HS-5 (cell line): ENCODE measurements at places on chromosomes 5 and 9.
A peak's percentile ranks its signal among the peaks of the same experiment; 100 is the strongest.

- DNase-seq, result no peak
Observed at GRCh38 chr9:14198841-14199455, 115.0 kb downstream of the NFIB start.

- no peak for DNase-seq
Observed at GRCh38 chr9:38370176-38370575, 22.3 kb upstream of the ALDH1B1 start.

- DNase-seq, result no peak
Observed at GRCh38 chr5:52786949-52787599, 642 bp upstream of the ITGA1 start.

DNA sequence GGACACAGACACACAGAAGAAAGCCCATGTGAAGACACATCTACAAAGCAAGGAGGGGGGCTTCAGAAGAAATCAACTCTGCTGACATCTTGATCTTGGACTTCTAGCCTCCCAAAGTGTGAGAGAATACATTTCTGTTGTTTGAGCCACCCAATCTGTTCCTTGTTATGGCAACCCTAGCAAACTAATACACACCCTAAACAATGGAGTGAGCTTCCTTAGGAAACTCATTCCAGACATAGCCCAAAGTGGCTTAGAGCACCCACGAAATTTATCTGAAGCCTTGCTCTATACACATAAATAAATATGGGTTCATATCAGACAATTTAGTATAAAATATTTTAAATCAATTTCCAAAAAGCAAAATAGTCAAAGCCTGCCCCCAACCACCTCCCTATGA, 7.6 kb upstream of the TBC1D2 start:
- DNase-seq, result no peak

GRCh38 chr5:55904152-55904551, 53.0 kb downstream of the IL31RA start:
- no peak for DNase-seq

DNA sequence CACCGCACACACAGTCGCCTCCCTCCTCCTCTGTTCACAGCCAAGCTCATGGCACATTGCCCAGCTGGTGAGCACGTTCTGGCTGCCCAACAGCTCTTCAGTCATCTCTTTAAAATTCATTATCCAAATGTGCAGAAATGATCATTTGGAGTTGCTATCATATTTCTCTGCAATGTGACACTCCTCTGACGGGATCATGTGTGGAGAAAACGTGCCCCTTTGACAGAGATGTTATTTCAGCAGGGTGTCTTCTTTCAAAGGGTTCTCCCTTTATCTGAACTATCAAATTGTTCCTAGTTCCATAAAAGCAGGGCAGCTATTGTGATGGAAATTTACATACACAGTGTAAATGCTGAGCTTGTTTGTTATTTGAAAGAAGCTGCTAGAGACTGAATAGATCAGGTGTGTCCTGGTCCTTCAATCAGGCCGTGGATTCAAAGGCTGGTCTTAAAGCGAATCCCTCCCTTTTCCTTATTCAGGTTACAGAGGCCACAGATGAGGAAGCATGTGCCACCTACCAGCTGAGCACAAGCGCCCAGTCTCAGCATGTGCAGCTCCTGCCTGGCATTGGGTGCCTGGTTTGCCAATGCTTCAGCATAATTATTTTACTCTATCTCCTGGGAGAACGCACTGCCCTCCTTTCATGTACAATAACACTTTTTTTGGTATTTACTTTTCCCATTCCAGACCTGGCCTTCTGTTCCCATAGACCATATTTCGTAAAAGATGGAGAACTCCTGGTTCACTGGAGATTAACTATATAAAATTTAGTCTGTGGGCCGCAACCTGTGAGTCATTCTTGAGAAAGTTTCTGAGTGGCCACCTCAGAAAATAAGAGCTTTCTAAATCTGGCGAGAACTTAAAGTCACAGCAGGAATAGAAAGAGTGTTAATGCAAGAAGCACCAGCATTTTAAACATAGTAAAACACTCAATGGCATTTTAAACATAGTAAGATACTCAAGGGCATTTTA, 433.7 kb downstream of the ENC1 start:
- peak; percentile 69 for DNase-seq

DNA sequence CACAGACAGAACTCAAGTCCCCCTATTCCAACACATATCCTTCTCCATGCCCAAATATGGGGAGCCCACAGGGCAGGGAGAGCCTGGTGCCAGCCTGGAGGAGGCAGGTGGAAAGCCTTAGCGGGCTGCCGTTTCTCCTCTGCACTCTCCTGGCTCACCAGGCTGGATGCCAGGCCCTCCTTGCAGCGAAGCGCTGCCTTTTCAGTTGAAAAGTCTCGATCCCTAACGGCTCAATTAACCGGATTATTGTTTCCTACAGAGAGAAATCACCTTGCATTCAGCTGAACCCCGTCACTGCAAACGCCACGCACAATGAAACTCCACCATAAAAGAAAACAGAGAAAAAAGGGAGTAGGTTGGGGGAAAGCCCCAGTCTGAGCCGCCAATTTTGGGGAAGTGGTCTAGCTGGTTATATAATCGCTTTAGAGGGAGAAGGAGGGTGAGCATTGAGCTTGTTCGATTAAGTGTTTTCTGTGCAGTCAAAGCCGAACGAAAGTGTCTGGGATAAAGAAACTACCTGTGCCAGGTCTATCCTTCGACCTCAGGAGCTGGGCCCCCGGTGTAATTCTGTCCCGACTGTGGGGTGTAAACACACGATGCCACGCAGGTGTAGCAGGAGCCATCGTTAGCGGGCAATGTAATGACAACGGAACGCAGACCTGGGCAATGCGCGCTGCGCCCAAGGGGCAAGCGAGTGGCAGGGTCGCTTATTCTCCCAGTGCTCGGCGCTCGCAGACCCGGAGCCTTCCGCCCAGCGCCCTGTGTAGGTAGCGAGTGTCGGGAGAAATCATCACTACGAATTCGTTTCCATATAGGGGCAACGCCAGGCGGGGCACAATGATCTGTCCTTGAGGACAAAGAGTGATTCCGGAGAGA, 3.8 kb downstream of the BARHL1 start:
- no peak for DNase-seq

DNA sequence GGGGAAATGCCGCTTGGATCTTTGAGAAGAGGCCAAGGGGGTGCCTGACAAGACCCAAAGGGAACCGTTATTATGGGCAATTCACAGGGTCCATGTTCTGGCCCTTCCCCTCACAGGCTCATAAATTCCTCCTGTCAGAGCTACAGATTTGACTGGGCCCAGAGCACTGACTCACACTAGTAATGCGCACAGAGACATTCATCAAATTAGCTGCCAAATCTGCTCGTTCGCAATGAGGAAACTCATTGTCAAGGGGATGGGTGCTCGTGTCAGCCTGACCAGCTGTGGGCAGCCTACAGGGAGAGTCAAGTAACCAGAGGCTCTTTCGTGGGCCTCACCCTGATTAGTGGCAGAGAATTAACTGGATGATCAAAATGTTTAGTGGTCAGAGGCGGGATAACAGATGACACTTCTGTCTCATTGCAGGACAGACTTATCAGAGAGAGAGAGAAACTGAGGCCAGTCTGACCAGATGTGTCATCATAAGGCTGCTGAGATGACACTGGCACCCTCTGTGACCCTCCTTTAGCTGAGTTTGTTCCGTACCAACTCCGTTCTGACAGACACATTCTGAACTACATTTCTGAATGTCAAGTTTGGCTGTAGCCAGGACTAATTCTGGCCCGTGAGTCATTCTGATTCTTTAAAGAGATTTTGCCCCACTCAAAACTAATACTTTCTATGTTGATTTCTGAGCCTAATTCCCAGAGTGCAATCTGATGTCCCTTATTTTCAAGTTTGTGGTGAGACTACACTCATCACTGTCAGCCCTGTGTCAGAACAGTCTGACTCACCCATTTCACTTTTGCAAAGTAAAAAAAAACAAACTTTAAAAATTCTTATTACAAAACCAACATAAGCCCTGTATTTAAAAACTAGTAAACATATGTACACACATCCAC, 377.1 kb downstream of the ACTL7B start:
- DNase-seq, result peak; percentile 85

- peak; percentile 73 for DNase-seq
Observed at GRCh38 chr5:167634432-167634831, 657.0 kb upstream of the WWC1 start.

- no peak for DNase-seq
Observed at GRCh38 chr9:85897848-85898247, 43.1 kb upstream of the NAA35 start.

DNA sequence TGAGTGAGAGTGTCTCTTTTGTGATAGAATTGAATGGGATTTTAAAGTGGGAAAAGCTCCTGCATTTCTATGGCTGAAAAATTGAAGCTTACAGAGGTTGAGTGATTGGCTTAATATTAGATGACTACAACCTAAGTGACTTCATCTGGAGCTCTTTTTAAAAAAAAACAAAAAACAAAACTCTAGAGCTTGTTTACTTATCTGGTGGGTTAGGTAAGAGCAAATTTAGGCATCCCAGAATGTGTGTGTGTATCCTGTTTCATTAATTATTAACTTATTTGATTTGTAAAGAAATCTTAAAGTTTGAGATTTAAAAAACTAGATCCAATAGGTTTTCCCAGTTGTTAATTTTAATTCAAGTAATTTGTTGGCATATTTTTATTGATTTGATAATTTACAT, 60.1 kb downstream of the SCAMP1 start:
- DNase-seq, result no peak

GRCh38 chr5:16550316-16550952, 66.4 kb downstream of the RETREG1 start:
- no peak for DNase-seq

DNA sequence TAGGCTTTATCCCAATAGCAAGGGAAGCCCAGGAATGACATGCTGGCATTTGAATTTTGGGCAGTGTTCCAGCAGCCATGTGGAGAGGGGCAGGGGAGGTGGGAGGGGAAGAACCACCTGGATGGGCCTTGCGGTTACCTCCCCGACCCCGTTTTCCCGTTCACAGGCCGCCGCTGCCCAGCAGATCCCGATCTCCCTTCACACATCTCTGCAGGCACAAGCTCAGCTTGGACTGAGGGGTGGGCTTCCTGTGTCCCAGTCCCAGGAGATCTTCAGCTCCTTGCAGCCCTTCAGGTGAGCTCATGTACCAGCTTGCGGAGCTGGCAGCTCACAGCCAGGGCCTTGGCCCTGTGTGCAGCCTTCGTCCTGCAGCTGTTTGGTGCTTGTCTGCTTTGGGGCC, 15.7 kb upstream of the POMT1 start:
- no peak for DNase-seq

DNA sequence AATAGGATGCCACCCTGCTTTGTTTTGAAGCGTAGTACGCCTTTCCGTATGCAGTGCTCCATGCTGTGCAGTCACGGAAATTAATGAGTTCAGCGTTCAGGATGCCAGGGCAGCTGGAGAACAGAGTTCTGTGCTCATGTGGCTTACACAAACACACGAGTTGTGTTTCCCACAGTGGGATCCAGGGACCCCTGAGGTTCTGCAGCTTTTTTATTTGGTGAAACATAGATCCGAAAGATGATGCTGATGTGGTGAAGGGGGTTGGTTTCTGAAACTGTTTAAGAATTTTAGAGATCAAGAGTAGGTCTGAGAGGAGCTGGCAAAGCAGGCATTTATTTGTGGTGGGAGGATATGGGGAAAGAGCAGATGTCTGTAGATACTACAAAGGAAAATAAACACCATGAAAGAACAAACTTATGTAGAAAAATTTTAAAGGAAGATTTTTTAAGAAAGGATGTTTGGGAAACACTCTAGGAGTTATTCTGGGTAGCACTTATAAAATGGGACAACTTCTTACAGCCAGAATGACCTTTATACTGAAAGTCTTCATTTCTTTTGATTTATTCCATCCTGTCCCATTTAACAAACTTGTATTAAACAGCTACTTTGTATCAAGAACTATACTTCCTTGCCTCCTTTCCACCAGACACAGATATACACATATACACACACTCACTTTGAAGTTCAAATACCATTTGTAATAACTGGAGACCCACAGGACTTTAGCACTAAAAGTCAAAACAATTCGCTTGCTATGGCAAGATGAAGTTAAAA, 52.7 kb downstream of the ITGA1 start:
- DNase-seq, result no peak

GRCh38 chr5:125325488-125326149, 579.2 kb upstream of the ZNF608 start:
- no peak for DNase-seq
